ENCODE measurements at places on chromosomes 11 and 22.

GRCh38 chr11:112555491-112556364 is 295.1 kb upstream of the PLET1 start:
- peak; percentile 27 for DNase-seq

GRCh38 chr22:28911304-28911690 is 27.9 kb downstream of the ZNRF3 start:
- DNase-seq, result no peak

DNA sequence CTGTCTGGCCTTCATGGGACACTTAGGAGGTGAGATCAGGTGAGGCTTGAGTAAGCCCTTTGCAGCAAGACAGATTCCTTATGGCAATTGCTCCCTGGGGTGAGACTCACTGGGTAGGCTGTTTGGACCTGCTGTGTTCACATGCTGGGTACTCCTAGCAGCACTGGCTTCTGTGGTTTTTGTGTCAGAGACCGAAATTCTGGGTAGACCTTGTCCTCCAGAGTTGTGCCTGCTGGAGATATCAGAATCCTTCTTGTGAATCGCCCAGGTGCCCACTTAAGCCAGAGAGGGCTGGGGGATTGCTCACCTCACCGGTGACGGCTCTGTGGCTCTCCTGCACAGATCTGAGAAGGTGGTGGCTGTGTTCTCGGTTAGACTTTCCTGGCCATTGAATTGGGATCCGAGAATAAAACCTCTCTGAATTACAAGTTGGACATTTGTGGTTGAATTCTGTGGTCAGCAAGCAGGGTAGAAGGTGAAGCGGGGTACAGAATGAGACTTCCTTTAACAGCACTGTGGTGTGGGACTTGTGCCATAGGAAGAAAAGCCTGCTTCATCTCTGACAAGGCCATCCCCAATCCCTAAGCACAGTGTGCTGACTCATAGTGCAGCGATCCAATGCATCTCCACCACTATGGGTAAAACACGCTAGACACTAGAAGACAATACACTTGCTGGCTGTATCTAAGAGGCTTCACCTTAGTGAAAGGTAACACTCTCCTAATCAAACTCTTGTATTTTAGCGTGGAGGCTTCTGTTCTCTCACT is 52.5 kb upstream of the TTC12 start:
- DNase-seq, result no peak

- DNase-seq, result no peak
Observed at GRCh38 chr11:99320769-99321290, 300.1 kb downstream of the CNTN5 start.

DNA sequence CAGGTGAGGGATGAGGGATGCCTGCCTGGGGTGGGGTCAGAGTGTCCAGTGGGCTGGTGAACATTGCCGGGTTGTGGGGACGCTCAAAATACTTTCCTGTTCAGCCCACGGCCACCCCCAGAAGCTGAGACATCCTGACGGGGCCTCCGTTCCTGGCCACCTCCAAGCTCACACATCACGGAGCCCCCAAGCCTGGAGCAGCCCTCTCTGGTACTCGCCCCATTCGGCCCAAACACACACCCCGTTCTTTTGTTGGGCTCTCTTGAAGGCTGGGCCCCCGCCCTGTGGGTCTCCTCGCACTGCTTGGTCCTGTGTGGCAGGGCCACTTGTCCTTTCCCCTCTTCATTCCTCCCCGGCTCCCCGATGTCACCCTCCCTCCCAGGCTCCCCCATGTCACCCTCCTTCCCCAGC is 442.6 kb downstream of the TBC1D22A start:
- DNase-seq, result no peak

GRCh38 chr11:2775626-2776350 is 76.0 kb upstream of the KCNQ1OT1 start:
- DNase-seq, result no peak

DNA sequence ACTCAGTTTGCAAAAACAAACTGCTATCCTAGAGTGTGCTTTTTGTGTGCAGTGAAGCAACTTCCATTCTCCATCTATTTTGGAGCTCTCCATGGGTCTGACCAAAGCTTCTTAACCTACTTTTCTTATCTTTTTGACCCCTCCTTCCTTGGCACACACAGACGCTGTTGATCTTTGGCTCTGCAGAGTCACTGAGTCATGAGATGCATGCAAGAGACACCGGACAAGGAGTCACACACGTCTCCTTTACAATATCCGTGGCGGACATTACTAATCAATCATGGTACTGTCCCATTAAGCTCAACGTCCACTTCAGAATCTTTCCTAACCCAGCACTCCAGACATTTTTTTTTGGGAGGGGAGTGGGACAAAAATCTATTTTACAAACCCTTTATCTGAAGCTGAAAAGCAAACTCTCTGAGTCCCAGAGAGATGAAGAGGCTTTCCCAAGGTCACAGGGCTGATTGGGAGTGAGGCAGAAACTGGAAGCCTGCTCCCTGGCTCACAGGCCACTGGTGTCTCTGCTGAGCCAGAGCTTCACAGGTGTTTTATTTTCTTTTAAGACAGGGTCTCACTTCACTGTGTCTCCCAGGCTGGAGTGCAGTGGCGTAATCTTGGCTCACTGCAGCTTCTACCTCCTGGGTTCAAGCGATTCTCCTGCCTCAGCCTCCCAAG is 165.8 kb upstream of the SYT13 start:
- no peak for DNase-seq

DNA sequence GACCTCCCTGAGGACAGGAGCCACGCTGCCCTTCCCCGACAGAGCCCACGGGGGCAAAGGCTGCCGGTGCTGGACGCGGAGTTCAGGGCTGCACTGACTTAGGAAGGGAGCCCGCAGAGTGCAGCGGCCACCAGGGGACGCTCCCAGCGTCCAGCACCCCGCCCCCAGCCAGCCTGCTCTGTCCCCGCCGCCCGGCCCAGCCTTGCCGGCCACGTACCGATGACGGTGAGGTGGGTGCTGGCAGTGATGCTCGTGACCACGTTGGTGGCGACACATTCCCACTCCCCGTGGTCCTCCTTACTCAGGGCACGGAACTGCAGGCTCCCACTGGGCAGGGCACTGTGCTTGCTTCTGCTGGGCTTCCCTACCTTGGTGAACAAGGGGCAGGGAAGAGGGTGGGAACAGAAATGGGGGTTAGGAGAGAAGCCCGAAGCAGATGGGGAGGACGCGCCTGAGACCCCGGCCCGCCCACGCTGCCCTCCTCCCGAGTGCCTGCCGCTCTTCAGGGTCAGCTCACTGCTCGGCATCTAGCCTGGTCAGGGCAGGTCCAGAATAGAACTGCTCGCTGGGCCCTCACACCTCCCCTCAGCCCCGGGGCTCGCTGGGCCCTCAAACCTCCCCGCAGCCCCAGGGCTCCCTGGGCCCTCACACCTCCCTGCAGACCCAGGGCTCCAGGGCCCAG is 25.9 kb downstream of the IGSF9B start:
- DNase-seq, result no peak

DNA sequence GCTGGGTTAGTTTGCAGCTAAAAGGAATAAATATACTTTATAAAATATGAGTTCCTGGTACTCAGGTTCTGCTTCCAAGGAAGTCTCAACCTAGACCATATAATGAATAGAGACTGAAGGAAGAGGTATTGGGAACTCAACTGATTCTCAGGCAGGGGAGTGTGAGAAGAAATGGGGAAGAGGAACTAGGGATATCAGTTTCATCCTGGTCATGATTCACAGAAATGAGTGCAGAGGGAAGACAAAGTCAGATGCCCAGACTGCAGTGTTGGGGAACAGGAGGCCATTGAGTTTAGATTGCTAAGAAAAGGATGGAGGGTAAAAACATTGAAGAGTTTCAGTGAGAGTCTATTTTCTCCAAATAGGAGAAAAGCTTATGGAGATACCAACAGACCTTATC is 28.8 kb downstream of the PLAAT5 start:
- no peak for DNase-seq

DNA sequence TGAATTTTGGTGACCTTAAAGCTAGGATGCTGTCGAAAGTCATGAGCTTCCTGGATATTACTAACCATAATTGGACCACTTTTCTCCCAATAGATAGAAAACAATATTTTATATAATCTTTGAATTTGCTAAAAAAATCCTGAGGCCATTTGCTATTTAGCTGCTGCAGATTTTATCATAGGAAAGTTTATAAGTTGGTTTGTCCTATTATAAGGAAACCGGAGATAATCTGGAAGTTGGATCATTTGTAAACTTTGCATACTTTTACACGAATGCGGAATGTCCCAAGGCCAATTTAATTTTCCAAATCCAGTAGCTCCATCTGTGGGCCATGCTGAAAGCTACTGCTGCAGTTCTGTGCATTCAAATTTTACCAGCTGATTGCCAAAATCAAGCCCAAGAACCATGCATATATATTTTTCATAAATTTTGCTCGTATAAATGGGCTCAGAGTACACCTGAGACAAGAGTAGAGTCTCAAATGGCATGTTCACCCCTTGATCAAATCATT is 378.3 kb downstream of the FAM181B start:
- no peak for DNase-seq

- DNase-seq, result no peak
Observed at GRCh38 chr11:41245184-41245583, 214.3 kb downstream of the LRRC4C start.

- DNase-seq, result no peak
Observed at GRCh38 chr11:30260813-30261212, 30.0 kb downstream of the FSHB start.

DNA sequence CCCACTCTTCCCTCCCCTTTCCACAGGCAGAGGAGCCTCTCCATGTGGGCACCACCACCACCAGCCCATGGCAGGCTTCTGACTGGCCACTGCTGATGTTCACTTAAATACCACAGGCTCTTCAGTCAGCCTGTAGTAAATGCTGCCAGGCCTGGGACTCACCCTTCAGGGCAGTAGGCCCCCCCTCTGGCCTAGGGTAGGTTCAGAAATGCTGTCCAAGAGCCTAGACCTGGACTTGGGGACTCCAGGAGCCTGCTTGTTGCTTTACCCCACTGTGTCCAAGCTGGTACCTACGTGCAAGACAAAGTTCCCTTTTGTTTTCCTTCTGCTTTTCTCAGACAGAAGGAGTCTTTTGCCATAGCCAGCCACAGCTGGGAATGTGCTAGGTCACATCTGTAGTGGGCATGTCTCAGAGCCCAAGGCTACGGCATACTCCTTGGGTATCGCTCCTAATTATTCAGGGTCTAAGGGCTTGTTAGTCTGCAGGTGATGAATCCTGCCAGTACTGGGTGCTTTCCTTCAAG is 38.6 kb downstream of the TMEM135 start:
- DNase-seq, result no peak

- no peak for DNase-seq
Observed at GRCh38 chr22:16974298-16975084, 33.5 kb downstream of the GAB4 start.

- DNase-seq, result no peak
Observed at GRCh38 chr11:75498556-75499255, 27.0 kb downstream of the GDPD5 start.

DNA sequence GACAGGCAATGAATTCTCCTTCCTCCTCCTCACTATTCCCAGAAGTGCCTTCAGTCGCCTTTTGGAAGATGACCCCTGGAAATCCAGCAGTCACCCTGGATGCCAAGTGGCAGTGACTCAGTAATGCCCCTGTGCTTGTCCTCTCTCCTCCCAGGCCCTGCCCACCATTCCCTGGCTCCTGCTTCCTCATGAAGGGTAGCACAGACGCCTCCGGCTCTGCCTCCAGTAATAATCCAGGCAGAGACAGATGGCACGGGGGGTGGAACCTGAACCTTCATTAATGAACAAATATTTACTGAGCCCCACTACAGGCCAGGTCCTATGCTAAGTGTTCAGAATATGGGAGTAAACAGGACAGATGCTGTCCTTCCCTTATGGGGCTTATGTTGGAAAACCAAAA is 23.2 kb downstream of the SYT13 start:
- peak; percentile 54 for DNase-seq

GRCh38 chr22:45237065-45237990 is 3.4 kb downstream of the KIAA0930 start:
- DNase-seq, result no peak

DNA sequence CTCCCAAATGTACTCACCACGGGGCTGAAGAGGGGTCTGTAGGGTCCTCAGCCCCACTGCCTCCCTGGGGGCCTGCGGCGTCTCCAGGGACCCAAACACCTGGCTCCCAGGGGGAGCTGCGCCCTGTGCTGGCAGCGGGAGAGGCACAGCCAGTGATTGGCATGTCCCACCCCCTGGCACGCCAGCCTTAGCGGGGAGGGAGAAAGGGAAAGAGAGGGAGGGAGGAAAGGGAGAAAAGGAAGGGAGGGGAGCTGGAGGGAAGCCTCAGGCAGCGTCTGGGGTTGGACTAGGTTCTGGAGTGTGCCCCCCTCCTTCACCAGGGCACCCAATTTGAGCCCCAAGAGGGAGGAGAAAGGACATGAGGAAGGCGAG is at the start of gene CHRM1:
Gene CHRM1, minus strand, starts transcription at position 163 of the 372 bp plus-strand sequence. CDS start 10,263 bp downstream, outside the sequence.
- peak; percentile 49 for DNase-seq

GRCh38 chr11:36619502-36619901 is 21.5 kb upstream of the RAG2 start:
- DNase-seq, result no peak

GRCh38 chr22:45019861-45020655 is 10.3 kb upstream of the PHF21B start:
- no peak for DNase-seq
